ENCODE measurements at places on chromosomes 3 and 15.

DNA sequence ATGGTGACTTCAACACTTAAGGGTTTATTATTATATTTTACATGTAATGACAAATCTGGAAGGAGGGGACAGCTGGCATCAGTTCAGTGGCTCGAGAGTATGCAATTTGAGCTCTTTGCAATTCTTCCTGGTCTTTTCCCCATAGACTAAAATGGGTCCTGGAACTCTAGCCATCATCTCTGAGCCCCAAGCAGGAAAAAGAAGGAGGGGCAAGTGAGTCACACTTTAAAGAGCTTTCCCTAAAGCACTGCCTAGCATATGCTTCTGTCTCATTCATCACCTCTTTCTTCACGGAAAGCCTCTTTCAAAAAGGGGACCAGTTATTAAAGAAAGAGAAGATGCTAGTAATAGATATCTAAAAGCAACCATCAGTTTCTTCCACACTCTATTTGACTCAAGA, 466.3 kb downstream of the ZIC1 start:
- no peak for DNase-seq

DNA sequence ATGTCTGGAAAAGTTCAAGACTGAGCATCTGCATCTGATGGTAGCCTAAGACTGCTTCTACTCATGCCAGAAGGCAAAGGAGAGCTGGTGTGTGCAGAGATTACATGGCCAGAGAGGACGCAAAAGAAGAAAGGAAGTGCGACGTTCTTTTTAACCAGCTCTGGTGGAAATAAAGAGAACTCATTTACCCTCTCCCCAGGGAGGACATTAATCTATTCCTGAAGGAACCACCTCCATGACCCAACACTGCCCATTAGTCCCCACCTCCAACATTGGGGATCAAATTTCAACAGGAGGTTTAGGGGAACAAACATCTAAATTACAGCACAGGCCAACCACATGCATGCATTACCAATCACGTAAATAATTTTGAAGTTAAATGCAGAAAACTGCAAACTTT, 1.5 kb upstream of the NCK1 start:
- DNase-seq: peak; percentile 52

DNA sequence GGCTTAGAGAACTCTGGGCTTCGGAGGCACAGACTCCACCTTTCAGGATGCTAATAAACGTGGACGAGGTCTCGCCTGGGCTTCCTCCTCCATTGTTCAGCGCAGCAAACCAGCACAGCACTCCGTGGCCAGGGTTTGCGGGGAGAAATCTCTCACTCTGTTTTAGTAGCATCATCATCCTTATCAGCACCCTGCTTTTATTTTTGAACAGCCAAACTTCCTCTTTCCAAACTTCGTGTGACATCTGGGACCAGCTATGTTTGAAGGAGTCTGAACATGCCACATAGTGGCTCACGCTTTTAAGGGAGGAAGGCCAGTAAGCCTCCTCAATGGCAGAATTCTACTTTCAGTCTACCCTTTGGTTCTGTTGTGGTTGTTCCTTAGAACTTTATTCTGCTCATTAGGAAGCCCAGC, 149.0 kb downstream of the PGPEP1L start:
- no peak for DNase-seq

DNA sequence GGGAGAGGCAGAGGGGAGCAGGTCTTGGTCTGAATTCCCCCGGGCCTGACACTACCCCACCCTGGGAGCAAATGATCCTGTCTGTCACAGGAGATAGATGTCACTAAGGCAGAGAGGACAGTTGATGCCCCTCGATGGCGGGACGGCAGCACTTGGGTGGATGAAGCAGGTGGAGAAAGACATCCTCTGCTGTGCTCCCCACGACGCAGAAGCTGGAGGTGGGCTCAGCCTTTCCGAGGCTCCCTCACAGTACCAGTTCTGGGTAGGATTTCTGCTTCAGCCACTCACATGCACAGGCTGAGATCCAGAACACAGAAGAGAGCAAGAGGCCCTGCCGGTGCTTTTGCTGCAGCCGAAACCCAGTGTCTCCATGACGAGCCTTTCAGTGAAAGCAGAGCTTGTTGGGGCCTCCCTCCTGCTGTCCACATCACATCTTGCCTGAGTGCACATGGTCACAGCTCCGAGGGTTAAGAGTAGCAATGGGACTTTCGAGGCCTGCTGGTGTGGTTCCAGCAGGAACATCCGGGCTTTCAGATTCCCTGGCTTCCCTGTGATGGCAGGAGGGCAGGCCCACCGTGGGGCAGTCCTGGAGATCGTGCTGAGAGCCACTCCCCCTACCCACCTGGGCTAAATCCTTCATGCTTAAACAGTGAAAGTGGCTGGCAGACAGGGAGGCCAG, 107.3 kb upstream of the PRR20G start:
- no peak for DNase-seq

GRCh38 chr15:100777821-100778220, 101.8 kb upstream of the ALDH1A3 start:
- peak; percentile 50 for DNase-seq

GRCh38 chr3:150913133-150913922, 8.1 kb upstream of the MINDY4B start:
- no peak for DNase-seq

DNA sequence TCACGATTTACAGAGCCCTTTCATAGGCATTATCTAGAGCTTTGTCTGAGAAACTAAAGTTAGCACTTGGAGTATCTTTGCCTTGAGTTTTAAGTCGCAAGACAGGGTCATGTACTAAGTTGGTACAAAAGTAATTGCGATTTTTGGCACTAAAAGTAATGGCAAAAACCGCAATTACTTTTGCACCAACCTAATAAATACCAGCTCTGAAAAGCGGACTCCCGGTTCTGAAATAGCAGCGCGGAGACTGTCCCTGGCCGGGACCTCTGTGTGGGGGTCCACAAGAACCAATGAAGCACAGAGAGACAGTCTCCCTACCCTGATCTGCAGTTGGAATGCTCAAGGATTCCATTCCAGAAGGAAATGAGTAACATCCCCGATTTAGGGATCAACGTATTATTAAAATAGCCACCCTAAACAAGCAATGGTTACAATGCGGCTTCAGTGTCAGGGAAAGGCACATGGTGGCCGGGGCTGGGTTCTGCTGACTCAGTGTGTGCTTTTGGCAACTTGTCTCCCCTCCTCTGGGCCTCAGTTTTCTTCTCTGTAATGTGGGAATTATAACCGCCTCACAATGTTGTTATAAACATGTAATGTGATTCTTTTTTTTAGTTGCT, 150.3 kb upstream of the MCTP2 start:
- DNase-seq: no peak

DNA sequence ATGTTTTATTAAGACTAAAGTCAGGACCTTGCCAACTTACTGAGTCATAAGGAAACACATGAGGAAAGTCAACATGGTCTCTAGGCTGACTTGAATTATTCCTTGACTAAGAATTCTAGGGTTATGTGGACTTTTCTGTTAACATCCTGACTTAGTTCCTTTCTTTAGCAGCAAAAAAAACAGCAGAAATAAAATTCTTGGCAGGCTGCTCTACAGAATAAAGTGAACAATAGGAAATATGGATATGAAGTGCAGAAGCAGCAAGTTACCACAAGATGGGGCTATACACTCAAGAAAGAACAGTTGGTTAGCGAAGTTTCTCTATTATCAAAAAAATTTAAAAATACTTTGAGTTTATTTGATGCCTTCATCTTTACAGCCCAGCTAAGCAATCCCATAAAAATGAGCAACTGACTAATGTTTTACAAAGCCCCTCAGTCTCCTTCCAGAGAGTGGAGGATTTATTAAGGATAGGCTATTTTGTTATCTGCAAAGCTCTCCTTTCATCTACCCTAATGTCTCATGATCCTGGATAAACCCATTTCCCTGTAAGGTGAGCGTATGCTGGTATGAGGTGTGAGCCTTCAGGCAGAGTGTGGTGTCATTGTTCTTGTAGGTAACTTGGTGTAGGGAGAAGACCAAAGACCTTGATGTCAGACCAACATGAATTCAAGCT, 23.1 kb upstream of the MCCC1 start:
- DNase-seq: peak; percentile 82

DNA sequence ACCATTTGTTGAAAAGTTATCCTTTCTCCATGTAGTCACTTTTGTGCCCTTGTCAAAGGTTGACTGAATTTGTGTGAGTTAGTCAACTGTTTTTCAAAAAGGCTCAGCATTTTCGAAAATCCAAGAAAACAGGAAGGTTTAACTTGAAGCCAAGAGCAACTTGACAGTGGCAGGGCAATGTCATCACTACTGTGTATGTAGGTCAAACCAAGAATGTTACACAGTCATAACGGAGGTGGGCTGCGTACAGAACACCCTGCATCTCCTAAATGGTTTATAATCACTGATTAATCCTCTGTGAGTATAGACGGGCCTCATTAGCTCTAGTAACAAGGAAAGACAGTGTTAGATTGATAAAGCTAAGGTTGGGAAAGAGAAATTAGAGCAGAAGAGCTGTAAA, 1064.9 kb downstream of the FHIT start:
- DNase-seq: no peak

- no peak for DNase-seq
Measured at GRCh38 chr3:55180161-55180560, 252.3 kb upstream of the LRTM1 start.

- peak; percentile 5 for DNase-seq
Measured at GRCh38 chr3:88151358-88151757, 1.6 kb downstream of the C3orf38 start.

DNA sequence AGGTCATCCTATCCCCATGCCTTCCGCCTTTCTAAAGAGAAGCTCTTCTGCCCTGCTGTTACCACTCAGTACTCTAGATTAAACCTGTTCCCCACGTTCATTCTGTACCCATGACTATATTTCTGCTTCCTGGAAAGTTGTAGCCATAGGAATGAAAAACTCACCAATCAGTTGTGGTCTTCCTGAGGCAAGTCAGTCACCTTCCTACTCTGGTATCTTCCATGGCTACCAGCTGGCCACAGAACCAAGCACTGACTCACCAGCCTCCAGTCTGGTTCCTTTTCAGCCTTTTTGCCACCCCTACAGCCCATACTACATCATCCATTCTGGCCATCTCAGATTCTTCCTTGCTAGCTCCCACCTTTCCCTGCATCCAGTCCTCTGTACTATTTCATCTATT, 46.4 kb downstream of the TMEM44 start:
- peak; percentile 89 for DNase-seq

DNA sequence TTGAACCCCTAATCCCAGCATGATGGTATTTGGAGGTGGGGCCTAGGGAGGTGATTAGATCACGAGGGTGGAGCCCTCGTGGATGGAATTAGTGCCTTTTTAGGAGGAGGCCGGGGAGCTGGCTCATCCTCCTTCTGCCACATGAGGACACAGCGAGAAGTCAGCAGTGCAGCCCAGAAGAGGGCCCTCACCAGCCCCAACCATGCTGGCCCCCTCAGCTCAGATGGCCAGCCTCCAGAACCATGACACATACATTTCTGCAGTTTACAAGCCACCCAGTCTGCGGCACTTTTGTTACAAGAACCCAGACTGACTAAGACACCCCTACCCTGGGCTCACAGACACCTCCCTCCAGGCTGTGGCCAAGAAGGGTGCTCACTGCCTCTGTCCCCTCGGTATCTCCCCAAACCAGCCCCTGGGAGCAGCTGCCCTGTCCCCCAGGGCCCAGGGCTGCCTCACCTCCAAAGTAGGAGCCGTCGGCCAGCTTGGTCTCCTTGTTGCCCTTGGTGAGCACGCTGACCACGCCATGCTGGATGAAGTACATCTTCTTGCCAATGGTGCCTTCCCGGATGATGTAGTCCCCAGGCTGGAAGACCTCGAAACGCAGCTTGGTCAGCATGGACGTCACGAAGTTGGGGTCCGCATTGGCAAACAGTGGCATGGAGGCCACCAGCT, 44.1 kb downstream of the HCN4 start:
- no peak for DNase-seq

DNA sequence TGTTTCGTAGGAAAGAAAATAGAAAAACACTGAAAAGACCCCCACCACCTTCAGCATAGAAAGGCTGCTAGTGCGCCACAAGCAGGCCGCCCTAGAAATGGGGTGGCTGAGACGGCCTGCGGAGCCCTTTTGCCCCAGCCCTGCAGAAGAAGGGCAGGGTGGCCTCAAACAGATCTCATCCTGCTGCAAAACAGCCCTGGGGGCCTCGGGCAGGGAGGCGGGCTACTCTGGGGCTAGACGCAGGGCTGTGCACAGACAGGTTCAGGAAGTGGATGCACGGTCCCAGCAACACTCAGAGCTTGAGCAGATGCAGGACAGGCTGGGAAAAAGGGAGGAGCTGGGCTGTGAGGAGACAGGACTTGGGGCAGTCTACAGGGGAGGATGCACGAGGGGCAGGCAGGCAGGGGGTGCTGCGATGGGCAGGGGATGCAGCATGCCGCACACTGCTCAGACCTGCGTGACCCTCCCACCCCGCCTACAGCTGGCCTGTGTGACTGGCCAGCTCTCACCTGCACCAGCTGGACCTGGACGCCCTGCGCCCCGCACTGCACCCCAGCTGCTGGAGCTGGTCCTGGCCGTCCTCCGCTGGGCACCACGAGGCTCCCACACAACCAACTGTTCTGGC, 34.3 kb downstream of the ZXDC start:
- no peak for DNase-seq

GRCh38 chr15:42999201-42999779, 78.7 kb upstream of the TTBK2 start:
- DNase-seq: no peak

DNA sequence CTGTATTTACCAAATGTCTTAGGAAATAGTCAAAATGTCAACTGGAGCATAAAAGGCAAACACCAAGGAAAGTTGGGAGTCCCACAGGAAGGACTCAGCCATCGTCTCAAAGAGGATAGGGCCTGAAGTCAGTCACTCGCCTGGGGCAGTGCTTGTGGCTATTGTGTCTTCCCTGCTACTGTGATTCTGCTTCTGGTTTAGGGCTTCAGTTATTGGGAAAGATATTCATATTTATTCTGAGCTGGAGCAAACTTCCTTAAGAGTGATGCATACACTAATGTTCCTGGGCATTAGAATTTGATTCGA, 118.1 kb downstream of the EDEM1 start:
- DNase-seq: no peak

DNA sequence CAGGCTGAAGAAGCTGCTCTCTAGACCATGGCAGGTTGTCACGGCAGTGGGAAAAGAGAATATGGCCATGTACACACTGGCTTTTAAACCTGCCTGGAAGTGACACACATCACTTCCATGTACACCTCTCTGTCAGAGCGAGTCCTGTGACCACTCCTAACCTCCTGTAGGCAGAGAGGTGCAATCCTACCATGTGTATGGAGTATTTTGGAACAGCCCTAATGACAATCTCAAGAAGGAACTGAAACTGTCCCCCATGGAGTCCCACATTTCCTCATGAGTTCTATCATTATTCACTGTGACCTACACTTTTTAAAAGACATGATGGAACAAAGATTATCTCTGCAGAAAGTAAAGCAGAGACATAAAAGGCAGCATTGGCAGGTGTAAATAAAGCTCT, 153.4 kb upstream of the PFN2 start:
- no peak for DNase-seq

GRCh38 chr15:76963596-76963995, 31.3 kb upstream of the PSTPIP1 start:
- DNase-seq: no peak

GRCh38 chr3:183117056-183117455, 17.8 kb upstream of the MCCC1 start:
- DNase-seq: no peak

Measured in astrocyte of the spinal cord (primary cell).